ENCODE measurements at places on chromosomes 7 and 10.

DNA sequence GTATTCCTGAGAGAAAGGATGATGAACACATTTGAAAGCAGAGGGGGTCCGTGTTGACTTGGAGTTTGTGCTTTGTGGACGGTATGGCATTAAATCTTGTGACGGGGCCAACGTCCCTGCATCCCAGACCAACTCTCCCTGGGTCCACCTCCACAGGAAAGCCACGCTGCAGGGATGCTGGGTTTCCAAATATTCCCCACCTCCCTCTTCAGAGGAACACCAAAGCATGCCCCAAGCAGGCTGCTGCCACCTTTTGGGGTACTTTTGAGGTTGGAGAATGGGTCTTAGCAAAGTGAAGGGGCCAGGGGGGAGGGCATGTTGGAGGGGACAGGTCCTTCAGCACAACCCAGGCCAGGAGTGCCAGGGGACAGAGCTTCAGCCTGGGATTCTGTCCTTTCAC lies 504.4 kb downstream of the TCERG1L start:
- no peak for DNase-seq

DNA sequence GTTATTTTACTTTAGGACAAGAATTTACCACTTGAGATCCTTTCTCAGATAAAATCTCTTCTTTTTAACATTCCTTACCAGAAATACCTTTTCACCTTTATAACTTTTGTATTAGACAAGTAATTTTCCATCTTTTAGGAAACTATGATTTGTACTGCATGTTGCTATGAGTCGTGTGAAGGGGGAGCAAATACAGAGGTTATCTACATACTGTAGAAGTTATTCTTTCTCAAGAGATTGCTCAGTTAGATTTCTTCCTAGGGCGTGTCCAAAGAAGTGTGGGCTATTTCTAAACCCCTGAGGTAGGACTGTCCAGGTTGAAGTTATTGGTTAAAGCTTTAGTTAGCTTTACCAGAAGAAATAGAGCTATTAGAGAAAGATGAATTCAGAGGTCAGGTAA lies 30.2 kb upstream of the ARHGAP12 start:
- no peak for DNase-seq

- DNase-seq = no peak
Measured at GRCh38 chr7:25028370-25029021, 48.5 kb upstream of the OSBPL3 start.

GRCh38 chr7:40755438-40755837 lies 620.6 kb downstream of the SUGCT start:
- DNase-seq = no peak

GRCh38 chr10:77079592-77080300 lies 557.9 kb downstream of the KCNMA1 start:
- no peak for DNase-seq

DNA sequence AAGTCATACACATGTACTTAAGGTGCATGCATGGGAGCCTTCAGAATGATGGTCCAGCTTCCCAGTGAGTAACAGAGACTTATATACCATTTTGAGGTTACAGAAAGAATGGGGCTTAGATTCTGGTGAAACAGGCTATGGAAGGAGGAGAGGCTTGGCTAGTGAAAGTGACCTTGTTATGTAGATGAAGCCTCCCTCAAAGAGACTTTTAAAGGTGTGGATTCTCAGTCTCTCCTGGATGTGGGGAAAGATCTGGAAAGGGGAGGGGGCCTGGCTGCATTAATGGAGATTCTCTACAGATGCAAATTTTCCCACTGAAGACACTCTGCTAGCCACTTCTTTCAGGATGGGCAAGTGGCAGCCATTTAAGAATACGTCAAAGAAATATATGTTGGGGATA lies 5.5 kb downstream of the RASSF4 start:
- no peak for DNase-seq

GRCh38 chr10:70523057-70523456 lies 44.5 kb downstream of the PALD1 start:
- DNase-seq = no peak

DNA sequence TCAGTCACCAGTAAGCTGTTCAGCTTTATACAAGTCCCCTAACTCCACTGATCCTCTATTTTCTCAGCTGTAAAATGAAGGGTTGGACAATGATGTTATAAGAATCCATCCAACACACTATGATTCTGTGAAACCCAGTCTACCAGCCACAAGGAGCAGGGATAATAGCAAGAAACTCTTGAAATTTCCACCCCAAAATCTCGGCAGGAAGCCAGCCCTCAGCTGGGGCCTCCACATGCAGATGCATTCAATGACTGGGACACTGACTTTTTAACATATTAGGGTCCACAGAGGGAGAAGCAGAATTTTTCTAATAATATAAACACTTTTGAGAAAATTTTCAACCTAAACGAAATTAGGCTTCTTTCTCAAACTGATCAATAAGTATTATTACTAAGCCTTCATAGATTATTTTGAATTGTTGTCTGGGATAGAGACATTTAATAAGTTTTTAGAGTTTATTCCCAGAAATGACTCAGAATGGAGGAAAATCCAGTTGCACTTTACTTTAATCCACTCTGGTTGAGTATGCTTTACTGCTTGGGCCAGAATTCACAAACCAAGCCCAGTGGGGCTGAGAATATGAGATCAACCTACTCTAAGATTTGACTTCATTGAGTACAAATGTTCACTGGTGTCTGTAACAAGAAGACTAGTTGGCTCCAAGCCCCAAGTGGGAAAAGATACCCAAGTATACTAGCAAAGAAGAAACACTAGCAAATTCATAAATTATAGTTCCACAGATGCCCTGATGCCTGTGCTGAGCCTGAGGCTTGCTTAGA lies 168.6 kb downstream of the C7orf25 start:
- no peak for DNase-seq

DNA sequence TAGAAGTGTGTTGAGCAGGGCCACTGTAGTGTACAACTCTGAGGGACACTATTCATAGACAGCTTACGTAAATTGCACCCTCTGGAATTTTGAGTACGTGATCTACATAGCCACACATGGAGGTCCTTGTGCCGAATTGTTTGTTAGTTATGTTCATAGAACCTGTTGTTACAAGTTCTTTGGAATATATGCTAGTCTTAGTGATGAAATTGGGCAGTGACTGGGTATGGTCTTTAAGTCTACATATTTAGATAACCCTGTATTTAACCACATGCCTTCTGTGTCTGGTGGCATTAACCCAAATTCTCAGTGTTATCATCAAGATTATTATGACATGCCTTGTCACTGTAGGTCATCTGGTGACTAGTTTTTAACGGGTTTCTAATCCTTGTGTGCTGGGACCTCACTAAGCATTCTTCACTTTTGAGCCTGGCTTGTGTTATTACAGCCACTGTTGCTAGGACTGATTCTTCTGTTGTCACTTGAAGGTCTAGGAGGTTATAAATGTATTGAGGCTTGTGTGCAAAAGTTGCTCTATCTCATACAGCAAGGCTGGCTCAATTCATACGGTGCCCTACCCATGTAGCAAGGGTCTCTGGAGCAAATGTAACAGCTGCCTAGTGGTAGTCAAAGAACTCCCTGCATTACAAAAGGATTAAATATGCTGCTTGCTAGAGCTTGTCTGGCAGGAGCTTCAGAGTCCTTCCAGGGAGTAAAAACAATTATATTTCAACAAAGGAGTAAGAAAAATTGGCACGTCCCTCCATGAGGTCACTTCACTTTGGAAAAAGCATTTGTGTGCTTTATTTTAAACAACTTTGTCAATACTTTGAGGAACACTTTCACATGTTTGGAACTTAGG lies 65.4 kb downstream of the CDK14 start:
- no peak for DNase-seq

DNA sequence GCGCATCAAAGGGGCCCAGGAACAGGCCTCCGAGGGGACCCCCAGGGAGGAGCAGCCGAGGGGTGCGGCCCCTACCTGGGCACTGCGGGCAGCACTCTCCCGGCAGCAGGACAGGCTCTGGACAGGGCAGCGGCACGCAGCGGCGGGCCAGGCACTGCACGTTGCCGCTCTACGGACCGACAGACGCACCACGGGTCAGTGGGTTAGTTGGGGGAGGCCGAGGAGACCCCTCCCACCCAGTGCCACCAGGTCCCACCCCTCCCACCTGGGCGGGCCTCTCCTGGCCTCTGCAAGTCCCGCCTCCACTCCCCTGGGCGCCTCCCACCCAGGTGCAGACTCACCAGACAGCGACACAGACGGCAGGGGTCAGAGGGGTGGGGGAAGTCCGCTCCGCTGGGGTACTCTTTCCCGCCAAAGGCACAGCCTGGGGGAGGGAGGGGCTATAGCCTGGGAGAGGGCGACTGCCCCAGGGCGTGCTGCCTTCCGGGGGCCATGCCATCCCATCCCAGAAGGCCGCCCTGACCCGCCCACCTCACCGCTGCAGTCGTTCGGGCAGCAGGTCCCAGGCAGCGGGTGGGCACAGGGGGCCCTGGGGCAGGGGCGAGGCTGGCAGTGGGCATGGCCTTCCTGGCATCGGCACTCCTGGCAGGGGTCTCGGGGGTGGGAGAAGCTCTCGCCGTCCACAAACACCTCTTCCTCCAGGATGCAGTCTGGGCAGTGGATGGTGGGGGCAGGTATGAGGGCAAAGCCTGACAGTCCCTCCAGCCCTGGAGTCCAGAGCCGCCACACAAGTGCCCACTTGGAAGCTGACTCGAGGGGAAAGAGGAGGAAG lies 19.2 kb downstream of the KCP start:
- no peak for DNase-seq

- DNase-seq = no peak
Measured at GRCh38 chr10:49309691-49310411, 10.9 kb downstream of the C10orf71 start.

DNA sequence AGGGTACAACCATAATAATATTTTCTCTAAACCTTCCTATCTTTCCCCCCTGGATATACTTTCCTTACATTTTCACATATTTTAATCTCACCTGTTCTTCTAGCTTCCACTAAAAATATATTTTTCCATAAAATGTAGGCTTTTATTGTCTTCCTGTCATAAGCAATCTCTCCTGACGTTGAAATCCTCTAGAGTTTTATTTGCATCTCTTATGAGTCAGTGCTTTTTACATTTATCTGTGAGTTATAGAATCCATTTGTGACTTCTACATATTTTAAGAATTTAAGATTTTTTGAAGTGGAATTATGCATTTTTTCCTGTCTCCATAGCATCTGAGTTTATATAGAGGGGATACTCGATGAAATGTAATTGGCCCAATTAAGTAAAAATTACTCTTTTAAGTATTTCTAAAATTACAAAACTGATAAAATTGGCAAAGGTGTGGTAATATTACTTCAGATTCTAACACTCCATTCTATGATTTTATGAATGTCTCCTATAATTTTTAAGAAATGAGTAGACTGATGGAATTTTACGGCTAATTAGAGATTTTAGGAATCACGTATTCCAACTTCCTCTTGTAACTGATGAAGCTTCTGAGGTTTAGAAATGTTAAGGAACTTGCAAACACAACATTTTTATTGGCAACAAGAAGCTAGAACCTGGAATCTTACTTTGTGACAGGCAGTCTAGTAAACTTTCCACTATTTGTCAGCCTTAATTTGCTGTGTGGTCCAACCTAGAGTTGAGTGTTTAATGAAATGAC lies 422.9 kb upstream of the SEMA3A start:
- DNase-seq = no peak

DNA sequence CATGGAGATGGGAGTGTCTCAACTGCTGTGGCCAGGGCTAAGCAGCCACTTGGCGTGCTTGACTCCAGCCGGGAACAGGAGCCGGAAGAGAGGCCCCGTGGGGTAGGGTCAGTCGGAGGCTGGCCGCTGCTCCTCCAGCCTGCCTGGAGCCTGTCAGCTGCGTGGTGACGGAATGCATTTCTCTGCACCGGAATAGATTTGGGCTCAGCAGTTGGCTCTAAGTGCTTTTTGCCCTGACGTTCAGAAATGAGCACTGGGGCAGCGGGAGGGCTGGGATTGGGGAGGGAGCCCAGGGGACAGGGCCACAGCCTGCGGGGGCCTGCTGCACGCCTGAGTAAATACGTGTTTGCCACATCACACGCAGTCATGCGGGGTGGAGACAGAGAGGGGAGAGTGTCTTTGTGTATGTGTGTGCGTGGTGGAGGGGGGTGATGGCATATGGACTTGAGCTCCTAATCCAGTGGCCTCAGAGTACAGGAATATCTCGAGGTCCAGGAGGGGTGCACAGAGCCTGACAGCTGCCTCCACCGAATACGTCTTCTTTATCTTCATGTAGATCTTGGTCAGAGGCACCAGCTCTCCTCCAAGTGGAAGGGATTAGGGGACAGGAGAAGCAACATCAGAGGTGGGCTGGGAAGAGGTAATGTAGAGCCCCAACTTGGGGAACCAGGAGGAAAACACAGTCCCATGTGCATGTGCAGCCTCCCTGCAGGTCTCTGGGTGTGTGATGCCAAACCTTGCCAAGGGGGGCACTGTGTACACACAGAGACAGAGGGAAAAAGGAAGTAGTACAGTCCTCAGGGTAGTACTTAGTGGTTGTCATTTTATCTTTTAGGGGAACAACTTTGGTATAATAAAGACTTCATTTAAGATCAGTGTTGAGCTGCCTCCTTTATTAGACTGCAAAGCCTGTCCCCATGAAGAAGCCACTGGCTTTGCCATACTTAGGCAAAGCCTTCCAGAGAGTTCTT lies 151.4 kb downstream of the CDH23 start:
- DNase-seq = no peak

GRCh38 chr10:49311555-49312236 lies 12.7 kb downstream of the C10orf71 start:
- no peak for DNase-seq

GRCh38 chr10:69335063-69335587 lies 56.8 kb downstream of the HK1 start:
- no peak for DNase-seq

DNA sequence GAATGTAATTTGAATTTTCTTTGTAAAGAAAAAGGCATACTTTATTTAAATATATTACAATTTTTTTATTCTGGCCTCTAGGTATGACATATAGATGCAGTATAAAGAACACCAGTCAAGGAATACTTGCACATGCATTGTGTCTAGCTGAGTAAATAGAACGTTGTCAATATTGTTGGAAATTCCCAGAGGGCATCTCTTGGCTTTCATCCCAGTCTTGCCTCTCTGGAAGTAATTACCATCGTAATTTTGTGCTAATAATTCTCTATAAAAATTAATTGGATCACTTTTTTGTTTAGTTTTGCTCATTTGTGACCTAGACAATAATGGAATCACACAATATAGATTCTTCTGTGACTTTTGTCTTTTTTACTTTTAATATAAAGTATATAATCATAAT lies 1052.3 kb upstream of the CELF2 start:
- no peak for DNase-seq

DNA sequence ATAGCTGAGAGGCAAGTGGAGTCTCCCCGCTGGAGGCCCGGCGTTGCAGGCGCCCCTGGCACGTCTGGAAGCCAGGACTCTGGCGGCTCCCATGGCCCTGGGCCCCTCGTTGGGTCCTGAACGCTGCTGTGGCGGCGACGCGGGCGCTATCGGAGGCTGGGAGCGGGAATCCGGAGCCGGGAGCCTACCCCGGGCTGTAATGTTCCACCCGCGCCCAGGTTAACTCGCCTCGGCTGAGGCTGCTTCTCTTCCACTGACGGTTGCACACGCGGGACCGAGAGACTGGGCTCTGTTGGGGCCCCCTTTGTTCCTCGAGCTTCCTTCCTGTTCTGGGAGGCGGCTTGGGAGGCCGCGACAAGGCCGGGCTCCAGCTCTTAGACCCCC lies 1.3 kb upstream of the HOXA5 start:
- no peak for DNase-seq

- DNase-seq = no peak
Measured at GRCh38 chr7:104133238-104133637, 74.6 kb downstream of the ORC5 start.
